ENCODE measurements at places on chromosomes 7 and 10.

- DNase-seq, result no peak
Measured at GRCh38 chr10:49331431-49331830, 32.5 kb downstream of the C10orf71 start.

GRCh38 chr7:2926896-2927405 lies 82.8 kb upstream of the GNA12 start:
- DNase-seq, result no peak

- no peak for DNase-seq
Measured at GRCh38 chr10:71241114-71241829, 28.9 kb downstream of the UNC5B start.

- no peak for DNase-seq
Measured at GRCh38 chr10:97017474-97017903, 168.3 kb downstream of the SLIT1 start.

DNA sequence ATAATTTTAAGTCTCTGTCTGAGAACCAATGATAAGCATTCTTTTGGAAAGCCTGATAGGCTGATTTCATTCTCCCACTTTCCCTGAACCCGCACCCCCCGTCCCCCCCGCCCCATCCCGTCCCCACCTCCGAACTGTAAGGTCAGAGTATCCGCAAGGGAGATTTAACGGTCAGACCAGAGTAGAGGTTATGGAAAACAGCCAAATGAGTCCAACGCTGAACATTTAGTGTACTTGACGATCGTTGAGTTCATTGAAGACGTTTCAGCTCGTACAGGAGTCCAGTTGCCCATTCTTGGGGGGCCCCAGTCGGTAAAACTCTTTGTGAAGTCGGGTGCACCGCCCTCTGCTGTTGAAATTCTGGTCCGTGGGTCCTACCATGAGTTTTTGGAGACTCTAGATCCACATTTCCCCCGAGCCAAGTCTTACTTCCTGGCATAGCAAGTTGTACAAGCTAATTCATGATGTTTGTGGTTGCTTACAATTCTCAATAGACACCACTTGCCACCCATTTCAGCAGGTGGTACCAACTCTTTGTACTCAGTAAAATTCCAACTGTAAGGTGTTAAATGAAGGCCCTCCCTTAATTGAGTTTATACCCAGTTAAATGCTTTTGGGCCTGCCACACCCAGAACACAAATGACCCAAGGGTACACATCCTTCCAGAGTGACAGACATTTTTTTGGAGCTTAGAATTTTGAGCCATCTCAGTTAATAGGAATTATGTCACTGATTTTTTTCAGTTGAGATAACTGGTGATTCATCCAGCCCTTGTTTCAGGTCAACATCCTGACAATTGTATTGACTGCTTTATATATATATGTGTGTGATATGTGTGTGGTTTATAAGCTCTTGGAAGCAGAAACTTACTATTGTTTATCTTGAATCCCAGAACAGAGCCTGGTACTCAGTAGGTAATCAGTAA lies 1.2 kb downstream of the MARCHF5 start:
- peak; percentile 63 for DNase-seq

GRCh38 chr7:92359801-92360200 lies 87.5 kb upstream of the GATAD1 start:
- DNase-seq, result no peak

DNA sequence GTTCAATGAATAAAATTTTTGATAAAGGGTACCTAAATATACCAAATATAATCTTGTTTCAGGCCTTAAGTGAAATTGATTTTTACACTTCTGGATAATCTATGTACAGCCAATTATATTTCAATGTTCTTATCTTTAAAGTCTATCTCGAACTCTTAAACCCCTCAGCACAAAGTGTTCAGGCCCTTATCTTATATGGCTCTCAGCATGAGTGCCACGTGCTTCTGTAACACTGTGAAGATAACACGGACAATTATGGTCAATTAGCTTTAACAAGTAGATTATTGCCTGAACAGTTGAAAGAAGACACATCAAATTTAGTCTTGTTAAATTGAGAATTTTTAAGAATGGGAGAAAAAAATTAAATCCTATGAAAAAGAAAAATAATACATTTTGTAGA lies 40.4 kb upstream of the DMTF1 start:
- DNase-seq, result no peak

DNA sequence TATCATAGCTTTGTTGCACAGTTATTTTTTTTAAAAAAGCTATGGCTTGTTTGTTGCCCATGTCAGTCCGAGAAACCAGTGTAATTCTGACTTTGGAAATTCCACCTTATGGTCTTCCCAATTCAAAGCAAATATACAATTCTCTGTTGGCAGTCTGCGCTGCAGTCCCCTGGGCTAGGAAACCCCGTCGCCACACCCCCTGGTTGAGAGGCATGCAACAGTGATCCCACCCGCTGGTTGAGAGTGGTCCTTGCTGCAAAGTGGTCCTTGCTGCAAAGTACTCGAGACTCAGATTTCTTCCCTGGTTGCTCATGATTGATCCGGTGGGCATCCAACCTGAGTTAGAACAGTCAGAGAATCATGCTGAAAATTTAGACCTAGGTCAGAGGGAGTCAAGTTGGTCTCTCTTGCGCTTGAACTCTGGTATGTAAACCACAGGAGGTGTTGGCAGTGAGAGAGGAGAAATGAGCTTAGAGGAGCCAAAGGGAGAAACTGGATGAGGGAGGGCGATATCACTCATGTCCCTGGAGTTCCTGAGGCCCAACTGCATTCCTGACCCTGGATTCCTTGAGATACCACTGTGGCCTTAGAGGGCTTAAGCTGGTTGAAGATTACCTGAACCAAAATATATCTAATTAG lies 45.0 kb upstream of the STK17A start:
- DNase-seq, result no peak

GRCh38 chr7:132485136-132485535 lies 91.1 kb downstream of the PLXNA4 start:
- no peak for DNase-seq

DNA sequence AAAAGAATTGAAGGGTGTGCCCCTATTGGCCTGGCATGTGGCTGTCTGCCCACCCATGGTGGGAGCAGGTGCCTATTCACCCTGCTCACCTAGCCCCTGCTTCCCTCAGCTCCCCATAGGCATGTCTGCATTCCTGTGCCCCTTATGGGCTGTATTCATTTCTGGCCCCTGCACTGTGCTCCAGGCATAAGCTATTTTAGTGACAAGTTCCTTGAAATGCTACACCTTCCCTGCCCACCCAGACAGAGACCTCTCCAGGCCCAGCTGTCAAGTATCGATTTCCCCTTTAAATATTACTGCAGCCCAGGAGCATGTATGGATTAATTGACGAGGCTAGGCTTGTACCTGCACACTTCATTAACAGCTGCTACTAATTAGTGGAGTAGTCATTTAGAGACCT lies 235.4 kb downstream of the RPS24 start:
- no peak for DNase-seq

DNA sequence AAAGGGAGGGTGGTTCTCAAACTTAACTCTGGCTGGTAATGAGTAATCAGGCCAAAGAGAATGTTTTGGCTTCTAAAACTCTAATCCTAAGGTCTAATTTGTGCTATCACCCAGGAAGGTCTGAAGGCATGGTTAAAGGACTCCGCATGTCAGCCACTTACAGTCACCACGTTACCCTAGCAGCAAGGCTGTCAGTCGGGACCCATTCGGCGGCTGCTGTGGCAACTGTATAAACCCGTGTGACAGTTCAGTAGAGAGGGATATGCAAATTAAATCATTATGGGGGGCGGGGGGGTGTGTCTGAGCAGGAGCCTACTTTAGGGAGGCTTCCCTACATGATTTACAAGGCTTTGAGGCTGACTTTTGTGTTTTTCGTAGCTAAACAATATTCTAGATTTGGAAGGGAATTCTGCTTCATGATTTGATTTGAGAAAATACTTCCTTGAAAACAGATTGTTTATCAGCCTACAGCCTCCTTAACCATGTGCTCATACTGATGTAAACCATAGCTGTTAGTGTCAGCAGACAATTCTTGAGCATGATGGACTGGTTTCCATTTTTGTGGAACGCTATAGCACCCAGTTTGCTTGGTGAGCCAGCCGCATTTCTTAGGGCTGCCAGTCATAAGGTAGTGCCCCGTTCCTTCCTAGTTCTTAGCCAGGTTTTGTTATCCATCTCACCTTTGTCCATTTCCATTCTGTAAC lies 284.4 kb downstream of the USP6NL start:
- DNase-seq, result no peak

GRCh38 chr7:55081068-55081467 lies 62.3 kb downstream of the EGFR start:
- no peak for DNase-seq

DNA sequence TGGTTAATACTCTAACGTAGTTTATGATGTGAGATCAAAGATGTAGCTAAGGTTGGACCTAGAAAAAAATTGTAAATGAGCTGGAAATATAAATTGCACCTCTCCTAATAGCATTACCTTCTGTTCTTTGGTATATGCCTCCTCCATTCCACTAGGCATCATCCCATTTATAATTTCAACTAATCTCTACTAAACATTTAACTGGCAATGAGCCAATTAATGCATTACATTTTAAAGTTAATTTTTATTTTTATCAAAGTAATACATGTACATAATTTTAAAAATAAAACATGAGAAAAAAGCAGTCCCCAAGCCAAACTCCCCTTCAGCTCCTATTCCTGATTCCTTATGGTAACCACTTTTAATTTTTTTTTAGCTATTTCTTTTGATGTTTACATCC lies 35.1 kb upstream of the SKAP2 start:
- no peak for DNase-seq

DNA sequence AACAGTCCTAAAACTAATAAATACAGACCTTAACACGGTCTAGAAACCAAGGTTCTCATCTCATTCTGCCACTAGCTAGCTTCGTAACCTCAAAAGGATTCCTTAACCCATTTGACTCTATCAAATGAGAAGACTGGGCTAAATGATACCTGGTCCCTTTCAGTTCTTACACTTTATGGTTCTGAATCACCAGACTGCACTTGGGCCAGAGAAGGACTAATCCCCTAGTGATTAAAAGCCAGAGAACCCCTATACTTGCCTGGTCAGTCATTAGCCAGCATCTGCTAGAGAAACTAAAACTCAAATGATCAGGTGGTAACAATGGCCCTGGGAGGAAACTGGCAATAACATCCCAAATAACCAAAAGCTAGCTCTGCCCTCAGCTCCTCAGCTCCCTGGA lies 16.8 kb downstream of the TMEM243 start:
- DNase-seq, result no peak

GRCh38 chr7:45347804-45348203 lies 190.2 kb downstream of the RAMP3 start:
- DNase-seq, result no peak

- no peak for DNase-seq
Measured at GRCh38 chr7:104818961-104819880, 194.8 kb upstream of the KMT2E start.

DNA sequence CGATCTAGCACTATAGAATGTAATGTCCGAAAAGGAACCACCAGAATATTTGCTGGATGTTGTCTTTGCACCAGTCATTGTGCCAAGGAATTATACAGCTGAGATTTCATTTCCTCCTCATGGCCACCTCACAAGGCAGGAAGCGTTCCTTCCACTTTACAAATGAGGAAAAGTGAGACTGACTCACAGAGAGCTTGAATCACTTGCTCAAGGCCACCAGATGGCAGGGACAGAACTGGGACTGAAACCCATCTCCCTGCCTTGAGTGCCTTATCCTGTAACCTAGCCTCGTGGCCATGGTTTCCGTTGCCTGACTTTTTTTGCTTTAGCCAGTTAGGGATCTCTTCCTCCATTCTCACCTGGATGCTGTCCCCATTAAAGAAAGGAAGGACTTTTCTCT lies 44.7 kb upstream of the PDZD8 start:
- no peak for DNase-seq

- no peak for DNase-seq
Measured at GRCh38 chr7:55019691-55020465, 1.1 kb downstream of the EGFR start.

- no peak for DNase-seq
Measured at GRCh38 chr7:46173476-46174195, 252.6 kb upstream of the IGFBP3 start.

- DNase-seq, result no peak
Measured at GRCh38 chr7:120740348-120740747, 117.6 kb downstream of the TSPAN12 start.

GRCh38 chr7:54345746-54346145 lies 196.4 kb upstream of the VSTM2A start:
- no peak for DNase-seq

DNA sequence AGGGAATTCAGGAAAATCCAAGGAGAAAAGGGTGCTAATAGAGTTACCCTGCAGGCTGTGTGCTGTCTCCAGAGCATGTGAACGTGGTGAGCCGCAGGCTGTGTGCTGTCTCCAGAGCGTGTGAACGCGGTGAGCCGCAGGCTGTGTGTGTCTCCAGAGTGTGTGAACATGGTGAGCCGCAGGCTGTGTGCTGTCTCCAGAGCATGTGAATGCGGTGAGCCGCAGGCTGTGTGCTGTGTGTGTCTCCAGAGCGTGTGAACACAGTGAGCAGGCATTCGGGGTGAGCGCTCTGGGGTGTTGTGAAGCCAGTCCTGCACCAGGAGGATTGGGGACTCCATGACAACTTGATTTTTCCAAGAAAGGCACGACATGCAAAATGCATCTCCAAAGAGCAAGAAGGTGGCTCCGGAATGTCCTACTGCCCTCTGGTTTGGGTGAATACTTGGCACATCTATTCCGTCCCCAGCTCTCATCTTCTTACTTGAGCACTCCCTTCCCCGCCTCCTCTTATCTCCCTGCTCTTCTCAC lies 407.9 kb upstream of the SHH start:
- DNase-seq, result no peak

- no peak for DNase-seq
Measured at GRCh38 chr10:51656503-51656902, 42.9 kb downstream of the CSTF2T start.

DNA sequence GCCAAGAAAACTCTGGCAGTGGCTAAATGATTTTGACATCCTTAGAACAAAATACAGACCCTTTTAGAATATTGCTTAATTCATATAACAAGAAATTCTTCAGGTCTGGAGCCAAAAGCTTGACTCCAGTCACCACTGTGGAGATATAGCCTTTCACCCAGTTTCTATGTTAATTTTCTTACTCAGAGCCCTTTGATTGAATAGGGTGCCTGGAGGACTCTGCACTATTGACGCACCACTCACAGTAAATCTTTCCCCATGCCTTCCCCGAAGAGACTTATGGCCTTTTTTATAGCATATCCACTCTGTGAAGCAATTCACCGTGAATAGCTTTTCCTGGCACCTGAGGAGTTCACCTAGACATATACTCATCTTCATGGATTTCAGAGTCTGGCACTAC lies 613.8 kb downstream of the ZWINT start:
- DNase-seq, result no peak

DNA sequence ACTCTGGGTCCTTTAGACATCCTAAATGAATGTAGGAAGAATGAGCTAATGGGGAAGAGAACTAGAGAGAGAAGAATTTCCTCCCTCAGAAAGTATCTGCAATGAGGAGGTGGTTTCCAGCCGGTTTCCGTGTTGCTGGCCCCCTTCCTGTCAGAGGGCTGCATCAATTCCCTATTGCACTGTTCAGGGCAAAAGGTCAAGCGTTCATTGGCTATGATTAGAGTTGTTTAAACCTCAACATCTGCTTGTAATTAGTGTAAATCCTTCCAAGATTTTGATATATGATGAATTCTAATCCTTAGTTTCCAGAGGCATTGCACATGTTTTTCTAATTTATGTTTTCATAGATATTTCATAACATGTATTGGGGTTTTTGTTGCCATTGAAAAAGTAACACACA lies 107.3 kb upstream of the SGCE start:
- DNase-seq, result no peak

GRCh38 chr10:108208732-108209131 lies 1044.2 kb upstream of the SORCS1 start:
- DNase-seq, result no peak

GRCh38 chr10:7291487-7292270 lies 119.2 kb downstream of the SFMBT2 start:
- no peak for DNase-seq
